ENCODE measurements at places on chromosomes 16 and 17.

GRCh38 chr17:76140661-76141211, 309 bp downstream of the FOXJ1 start:
- no peak for DNase-seq

- DNase-seq = no peak
These were observed 2.0 kb upstream of the SCN4A start for GRCh38 chr17:63974594-63975192.

DNA sequence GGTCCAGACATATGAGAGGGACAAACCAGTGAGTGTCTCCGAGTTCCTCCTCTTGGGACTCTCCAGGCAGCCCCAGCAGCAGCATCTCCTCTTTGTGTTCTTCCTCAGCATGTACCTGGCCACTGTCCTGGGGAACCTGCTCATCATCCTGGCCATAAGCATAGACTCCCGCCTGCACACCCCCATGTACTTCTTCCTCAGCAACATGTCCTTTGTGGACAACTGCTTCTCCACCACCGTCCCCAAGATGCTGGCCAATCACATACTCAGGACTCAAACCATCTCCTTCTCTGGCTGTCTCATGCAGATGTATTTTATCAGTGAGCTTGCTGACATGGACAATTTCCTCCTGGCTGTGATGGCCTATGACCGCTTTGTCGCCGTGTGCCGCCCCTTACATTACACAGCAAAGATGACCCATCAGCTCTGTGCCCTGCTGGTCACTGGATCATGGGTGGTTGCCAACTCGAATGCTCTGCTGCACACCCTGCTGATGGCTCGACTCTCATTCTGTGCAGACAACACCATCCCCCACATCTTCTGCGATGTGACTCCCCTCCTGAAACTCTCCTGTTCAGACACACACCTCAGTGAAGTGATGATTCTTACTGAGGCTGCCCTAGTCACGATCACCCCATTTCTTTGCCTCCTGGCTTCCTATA, 19.2 kb downstream of the ZNF200 start:
- no peak for DNase-seq

DNA sequence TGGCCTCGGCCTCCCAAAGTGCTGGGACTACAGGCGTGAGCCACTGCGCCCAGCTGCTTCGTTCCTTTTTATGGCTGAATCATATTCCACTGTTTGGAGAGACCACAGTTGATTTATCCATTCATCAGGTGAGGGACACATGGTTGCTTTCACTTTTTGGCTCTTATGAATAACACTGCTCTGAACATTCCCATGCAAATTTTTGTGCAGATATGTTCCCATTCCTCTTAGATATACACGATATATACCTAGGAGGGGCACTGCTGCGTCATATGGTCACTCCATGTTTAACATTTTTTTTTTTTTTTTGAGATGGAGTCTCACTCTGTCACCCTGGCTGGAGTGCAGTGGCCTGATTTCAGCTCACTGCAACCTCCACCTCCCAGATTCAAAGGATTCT, 13.9 kb upstream of the GLIS2 start:
- no peak for DNase-seq

GRCh38 chr17:17728550-17729251, 47.4 kb downstream of the RAI1 start:
- no peak for DNase-seq

DNA sequence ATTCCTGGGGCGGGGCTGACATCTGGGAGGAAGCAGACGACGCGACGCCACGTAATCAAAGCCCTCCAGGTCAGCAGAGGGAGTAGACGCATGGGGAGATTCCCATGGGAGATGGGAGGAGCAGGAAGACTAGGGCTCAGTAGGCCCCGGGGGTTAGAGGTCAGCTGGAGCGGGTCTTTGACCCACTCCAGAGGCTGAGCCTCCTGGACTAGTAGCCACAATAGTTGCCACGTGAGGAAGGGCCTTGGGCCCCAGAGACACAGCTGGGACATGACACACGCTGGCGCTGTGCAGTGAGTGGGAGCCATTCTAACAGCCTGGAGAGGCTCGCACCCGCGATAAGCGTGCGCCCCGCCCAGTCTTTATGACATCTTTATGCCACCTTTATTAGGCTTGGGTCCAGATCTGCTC, 95.7 kb upstream of the AMZ2 start:
- no peak for DNase-seq

GRCh38 chr16:71360378-71360777, 1.9 kb downstream of the CALB2 start:
- DNase-seq = peak; percentile 69

DNA sequence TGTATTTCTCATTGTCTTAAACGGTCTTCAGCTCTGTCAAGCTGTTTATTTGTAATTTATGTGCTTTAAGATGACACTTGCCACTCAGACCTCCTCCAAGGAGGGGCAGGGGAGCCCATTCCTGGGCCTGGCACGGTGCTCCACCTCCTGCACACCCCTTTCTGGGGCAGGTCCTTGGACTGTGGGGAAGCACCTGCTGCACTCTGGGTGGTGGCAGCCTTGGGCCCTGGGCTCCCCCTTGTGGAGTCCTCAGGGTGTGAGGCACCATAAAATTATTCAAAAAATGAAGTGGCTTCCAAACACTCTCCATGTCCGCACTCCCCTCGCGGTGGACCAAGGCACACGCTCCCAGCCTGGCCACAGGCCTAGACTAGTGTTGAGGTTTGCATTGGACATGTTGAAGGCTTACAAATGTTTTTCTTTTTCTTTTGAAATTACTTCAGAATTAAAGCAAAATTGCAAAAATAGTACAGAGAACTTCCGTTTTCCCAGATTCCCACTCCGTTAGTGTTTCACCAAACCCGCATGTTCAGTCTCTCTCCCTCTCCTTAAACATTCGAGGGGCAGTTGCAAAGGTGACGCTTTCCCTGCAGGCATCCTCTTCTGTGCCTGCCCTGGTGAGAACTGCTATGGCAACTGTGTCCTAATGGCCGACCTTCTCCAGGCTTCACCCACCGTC, 32.4 kb downstream of the FOXK2 start:
- peak; percentile 26 for DNase-seq

GRCh38 chr17:3765981-3766380, 35.0 kb downstream of the ITGAE start:
- no peak for DNase-seq

DNA sequence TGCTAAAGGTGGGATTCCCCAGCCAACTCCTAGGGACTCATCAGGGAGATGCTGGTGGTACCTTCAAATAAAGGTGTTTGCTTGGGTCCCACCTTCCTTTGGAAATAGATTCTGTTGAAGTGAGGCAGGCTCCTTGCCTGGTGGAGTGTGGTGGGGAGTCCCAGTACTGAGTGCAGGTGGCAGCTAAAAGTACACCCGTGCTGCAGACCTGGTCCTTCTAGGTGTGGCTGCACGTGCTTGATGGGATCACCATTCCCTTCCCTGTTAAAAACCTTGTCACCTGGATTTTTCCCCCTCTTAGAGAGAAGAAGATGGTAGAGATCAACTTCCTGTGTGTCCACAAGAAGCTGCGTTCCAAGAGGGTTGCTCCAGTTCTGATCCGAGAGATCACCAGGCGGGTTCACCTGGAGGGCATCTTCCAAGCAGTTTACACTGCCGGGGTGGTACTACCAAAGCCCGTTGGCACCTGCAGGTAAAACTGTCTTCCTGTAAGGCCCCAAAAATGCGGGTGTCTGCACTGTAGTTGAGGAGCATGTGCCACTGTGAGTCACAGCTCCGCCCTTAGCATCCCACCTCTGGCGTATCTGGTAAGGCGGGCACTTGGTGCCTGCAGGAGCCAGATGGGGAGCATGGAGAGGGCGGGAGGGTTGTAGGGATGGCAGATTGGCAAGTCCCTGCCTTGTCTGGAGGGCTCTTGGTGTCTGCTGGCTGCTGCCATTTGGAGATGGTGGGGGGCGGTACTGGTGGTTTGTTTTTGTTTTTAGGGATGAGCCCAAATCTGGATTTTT, 34.0 kb downstream of the PLCD3 start:
- no peak for DNase-seq

GRCh38 chr17:32970281-32970680, 21.4 kb upstream of the SPACA3 start:
- no peak for DNase-seq

DNA sequence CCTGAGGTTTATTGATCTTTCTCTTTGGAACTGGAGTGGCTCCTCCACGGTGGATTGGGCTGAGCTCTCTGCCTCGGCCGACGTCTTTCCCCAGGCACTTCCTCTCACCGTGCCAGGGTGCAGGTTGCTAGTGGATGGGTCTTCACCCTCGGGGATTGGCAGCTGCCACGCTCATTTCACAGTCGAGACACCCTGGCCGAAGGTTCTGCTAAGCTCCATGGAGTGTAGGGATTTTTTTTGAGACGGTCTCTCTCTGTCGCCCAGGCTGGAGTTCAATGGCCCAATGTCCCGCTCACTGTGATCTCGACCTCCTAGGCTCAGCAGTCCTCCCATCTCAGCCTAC, 280.8 kb downstream of the SEC14L1 start:
- DNase-seq = no peak

- no peak for DNase-seq
These were observed 26.6 kb downstream of the ITPRIPL2 start for GRCh38 chr16:19140396-19140795.

GRCh38 chr17:80095844-80096475, 5.4 kb upstream of the GAA start:
- DNase-seq = no peak

- no peak for DNase-seq
These were observed 27.6 kb downstream of the MXRA7 start for GRCh38 chr17:76683011-76683755.

Measured in HS-27A (cell line).